ENCODE measurements at places on chromosomes 7 and 10. TPM values are rescaled to one million over a fixed set of nuclear protein-coding genes. Genes with fewer than 3 reads are reported as not detected.
A peak's percentile ranks its signal among the peaks of the same experiment; 100 is the strongest.

GRCh38 chr7:46524350-46524749 lies 603.3 kb upstream of the IGFBP3 start:
- DNase-seq, result no peak

Gene SFTPA1
- not detected for total RNA-seq

GRCh38 chr7:102836191-102836919 lies 76.4 kb upstream of the LRRC17 start:
- DNase-seq, result peak; percentile 64

Gene PRSS37
- total RNA-seq, result not detected

DNA sequence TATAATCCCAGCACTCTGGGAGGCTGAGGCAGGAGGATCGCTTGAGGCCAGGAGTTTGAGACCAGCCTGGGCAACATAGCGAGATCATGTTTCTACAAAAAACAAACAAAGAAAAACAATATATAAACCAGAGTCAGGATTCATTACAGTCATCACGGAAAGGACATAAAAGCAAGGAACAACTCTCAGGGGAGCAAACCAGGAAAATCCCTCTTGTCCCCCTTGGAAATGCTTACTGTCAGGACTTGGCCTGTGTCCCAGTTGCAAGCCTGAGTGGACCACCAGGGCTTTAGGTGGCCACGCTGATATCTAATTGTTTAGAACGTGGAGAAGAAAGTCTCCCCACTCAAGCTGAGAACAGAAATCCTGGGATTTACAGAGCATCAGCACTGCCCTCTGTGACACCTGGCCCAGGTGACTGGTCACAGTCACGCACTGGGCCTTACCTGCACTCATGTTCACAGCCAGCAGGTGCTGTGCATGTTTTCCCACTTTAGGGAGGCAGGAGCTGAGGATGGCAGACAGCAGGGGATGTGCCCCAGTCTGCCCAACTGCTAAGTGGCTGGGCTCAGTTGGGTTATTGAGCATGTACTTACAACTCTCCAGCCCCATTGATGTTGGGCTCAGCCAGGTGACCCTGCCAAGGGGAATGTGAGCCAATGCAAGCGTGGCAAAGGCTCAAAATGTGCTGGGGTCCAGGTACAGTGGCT lies 60.9 kb downstream of the TMEM130 start:
- no peak for DNase-seq

Gene LIPK
- not detected for total RNA-seq

Gene SPDYE16
- total RNA-seq, result not detected

Gene BAG3
- 70.9 TPM for total RNA-seq

DNA sequence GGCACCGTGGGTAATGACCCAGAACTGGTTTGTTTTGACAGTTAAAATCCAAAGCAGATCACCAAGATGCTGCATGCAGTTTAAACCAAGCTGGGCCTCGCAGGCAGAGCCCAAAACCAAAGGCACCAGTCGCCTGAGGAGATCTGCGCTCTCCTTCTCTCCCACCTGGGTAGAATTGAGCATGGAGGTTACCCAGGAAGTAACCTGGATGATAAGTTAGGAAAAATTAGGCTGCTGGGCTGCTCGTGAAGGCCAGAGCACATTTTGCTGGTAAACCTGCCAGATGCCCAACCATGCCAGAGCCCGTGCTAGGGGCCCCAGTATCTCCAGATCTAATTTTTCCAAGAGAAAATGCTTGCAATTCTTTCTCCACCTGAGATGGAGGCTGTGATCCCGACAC lies 388.3 kb upstream of the MGMT start:
- DNase-seq, result no peak

DNA sequence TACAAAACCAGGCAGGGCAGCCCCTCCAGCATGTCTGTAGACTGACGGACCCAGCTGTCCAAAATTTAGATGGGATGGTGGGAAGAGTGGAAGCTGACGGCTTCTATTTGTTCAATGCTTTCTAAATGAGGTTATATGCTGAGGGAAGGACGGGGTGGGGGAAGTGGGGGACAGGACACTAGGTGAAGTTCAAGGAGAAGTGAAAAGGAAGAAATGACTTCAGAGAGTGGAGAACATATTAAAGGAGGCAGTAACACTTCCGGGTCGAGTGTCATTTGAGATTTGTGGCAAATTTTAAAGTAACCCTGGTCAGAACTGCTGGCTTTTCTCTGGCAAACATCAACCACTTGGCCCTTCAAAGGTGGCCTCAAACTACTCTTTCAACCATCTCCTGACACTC lies 9.4 kb downstream of the PIP4K2A start:
- DNase-seq, result no peak

DNA sequence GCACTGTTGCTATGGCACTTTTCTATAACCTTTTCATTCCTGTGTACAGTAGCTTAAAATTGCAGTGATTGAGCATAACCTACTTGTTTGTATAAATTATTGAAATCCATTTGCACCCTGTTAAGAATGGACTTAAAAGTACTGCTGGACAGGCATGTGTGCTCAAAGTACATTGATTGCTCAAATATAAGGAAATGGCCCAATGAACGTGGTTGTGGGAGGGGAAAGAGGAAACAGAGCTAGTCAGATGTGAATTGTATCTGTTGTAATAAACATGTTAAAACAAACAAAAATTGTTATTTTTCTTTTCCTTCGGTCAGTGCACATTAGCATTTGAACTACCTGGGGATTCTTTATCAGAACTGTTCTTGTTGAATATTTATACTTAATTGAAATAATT lies 57.1 kb upstream of the BAMBI start:
- DNase-seq, result no peak

Gene MKI67
- 8.9 TPM for total RNA-seq

DNA sequence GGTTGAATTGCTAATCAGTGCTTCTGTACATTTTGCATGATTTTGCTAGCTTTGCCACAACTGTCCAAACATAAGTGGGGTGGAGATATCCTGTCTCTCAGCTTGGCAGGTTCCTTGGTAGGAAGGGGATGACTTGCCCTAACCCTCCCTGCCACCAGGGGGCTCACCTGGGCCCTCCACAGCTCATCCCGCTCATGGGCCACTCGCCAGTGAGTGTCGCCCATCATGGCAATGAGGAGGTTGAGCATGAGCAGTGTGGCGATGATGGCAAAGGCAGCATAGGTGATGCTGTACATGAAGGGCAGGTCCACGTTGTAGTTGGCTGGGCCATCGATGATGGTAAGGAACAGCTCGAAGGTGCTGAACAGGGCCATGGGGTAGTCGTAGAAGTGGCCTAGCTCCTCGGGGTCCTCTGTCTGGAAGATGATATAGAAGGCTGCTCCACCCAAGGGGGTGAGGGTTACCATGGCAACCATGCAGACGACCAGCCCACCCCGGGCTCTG lies 12.2 kb downstream of the TRPV6 start:
- DNase-seq, result no peak

Gene VGF
- total RNA-seq, result not detected

GRCh38 chr10:79188154-79188965 lies 119.6 kb downstream of the ZMIZ1 start:
- no peak for DNase-seq

Gene PRF1
- total RNA-seq, result not detected

GRCh38 chr10:34804306-34804705 lies 10.8 kb downstream of the PARD3 start:
- no peak for DNase-seq

Gene NME8
- not detected for total RNA-seq

Gene RAB11FIP2
- 11.7 TPM for total RNA-seq

Gene GPR15LG
- total RNA-seq, result not detected

Gene CDH23
- not detected for total RNA-seq

- DNase-seq, result no peak
Observed at GRCh38 chr10:34736976-34737771, 77.9 kb downstream of the PARD3 start.

Gene ERVW-1
- not detected for total RNA-seq

DNA sequence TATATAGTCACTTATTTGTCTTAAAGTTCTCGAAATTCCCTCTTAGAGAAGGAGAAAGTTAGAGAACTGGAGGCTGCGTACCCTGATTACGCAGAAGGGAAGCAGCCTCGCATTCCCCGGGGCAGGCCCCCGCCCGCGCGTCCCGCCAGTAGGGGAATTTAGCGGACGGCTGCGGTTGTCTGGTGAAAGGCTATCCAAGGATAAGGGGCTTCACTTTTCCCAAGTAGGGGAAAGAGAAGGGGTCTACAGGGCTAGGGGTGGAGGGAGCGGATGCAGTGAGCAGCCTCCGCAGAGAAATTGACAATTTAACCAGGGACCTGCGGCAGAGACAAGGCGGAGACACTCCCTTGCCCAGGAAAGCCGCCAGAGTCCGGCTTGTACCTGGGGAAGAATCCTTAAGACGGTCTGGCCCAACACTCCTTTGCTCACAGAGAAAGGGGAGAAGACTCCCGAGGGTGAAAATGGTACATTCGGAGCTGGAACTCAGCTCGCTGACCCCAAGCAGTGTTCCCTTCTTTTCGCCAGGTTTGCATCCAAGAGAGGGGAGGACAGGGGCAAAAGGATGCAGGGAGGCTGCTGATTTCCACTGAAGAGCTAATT lies 994 bp upstream of the MAGI2 start:
- DNase-seq, result no peak

- no peak for DNase-seq
Observed at GRCh38 chr7:50679218-50680007, 103.3 kb downstream of the GRB10 start.

Gene ITPRID1
- total RNA-seq, result not detected

- DNase-seq, result no peak
Observed at GRCh38 chr10:6298428-6298827, 95.7 kb downstream of the PFKFB3 start.

GRCh38 chr10:132389433-132390169 lies 7.4 kb upstream of the PWWP2B start:
- DNase-seq, result no peak

DNA sequence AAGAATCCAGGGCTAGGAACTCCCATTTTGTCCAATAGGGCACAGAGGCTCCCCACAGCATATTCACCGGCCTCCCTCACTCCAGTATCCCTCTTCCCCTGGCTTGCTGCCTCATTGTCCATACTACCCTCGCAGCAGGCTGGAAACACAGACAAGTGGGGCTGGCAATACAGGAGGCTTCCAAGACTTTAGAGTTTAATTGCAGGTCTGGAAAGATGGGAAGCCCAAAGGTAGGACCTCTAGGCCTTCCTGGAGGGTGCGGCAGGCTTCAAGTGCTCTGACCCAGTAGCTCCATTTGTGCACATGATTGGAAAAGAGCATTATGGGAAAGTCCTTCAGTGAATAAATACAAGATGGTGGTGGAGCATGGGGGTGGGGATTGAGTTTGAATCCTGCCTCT lies 166.7 kb downstream of the EVX1 start:
- no peak for DNase-seq

DNA sequence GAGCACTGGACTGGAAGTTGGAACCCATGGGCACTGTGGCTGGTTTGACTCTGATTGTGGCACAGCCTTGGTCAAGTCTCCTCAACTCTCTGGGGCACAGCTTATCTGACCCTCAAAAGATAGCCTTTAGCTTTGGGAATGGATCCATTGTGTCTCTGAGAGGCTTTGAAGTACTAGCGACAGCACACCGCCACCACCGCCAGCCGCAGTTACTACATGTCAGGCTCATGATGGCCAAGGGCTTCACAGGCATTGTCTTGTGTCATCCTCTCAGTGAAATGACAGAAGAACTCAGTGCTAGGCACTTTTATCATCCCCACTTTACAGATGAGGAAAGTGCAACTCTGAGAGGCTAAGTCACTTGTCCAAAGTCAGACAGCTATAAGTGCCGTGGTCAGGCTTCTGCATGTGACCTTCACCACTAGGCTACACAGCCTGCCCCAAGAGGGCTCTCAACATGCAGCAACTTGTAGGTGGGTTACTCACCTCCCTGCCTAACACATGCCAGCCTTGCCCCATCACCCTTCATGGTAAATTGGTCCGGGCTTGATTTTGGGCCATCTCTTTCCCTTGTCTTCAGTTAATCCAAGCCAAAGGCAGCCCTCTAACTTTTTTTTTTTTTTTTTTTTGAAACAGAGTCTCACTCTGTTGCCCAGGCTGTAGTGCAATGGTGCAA lies 44.1 kb downstream of the C10orf105 start:
- no peak for DNase-seq

Gene FBXO24
- total RNA-seq, result not detected

- DNase-seq, result no peak
Observed at GRCh38 chr7:54796150-54796549, 37.1 kb upstream of the SEC61G start.

Gene IFIT1B
- not detected for total RNA-seq

Gene RSPH10B2
- not detected for total RNA-seq

GRCh38 chr10:2700626-2701305 lies 366.6 kb upstream of the PFKP start:
- no peak for DNase-seq

DNA sequence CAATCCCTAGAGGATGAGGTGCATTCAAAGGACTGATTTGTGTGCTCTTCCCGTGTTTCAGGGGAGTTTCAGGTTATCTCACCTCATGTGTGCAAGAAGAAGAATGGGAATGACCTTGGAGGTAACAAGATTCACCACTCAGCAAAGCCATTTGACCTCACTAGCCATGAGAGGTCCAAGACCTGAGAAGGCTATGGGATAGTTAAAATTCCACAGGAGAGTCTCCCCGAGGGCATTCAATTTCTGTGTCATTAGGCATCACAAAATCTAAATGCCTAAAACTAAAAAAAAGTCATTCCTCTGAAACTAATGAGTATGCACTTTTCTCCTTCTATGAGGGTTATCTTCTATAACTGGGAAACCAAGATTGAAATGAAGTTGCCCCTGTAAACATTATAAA lies 433.4 kb downstream of the KCNMA1 start:
- DNase-seq, result no peak

DNA sequence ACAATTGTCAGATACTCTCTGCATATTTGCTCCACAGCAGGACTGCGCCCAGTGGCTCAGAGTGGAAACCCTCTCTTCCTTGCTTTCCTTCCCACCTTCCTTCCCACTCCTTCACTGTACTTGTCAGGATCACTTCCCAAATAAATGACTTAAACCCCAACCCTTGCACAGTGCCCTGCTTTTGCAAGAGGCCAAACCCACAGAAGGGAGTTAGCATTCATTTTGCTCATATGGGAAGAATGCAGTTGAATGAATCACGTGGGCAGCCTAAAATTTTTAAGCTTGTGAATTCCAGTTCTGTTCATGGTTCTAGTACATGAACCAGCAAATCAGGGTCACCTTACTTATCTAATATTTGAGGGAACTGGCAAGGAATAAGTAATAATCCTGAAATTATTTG lies 47.7 kb upstream of the SFMBT2 start:
- DNase-seq, result no peak

DNA sequence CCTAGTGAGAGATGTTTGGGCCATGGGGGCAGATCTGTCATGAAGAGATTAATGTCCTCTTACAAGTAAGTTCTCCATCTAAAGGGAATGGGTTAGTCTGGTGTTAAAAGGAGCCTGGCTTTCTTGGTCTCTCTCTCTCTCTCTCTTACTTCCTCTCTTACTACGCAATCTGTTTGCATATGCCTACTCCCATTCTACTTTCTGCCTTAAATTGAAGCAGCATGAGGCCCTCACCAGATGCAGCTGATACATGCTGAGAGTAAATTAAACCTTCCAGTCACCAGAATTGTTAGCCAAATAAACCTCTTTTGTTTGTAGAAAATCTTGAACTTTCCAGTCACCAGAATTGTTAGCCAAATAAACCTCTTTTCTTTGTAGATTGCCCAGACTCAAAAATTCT lies 884.1 kb downstream of the NRG3 start:
- no peak for DNase-seq

- DNase-seq, result no peak
Observed at GRCh38 chr7:17056491-17057142, 174.8 kb upstream of the AGR3 start.

GRCh38 chr10:65133652-65134051 lies 1612.5 kb downstream of the REEP3 start:
- DNase-seq, result no peak

Gene CLDN4
- total RNA-seq, result 0.93 TPM
